ENCODE measurements at places on chromosomes 1 and 21.

GRCh38 chr1:161092621-161093028 is 3.3 kb upstream of the NECTIN4 start:
- no peak for ATAC-seq
- no peaks in the 10 kb centered on the region for H3K36me3 ChIP-seq
- H3K4me3 ChIP-seq = no peak overlapping the region
- H3K4me1 ChIP-seq = peaks cover 8% of the 10 kb centered on the region
- no peak overlapping the region for H3K27ac ChIP-seq

DNA sequence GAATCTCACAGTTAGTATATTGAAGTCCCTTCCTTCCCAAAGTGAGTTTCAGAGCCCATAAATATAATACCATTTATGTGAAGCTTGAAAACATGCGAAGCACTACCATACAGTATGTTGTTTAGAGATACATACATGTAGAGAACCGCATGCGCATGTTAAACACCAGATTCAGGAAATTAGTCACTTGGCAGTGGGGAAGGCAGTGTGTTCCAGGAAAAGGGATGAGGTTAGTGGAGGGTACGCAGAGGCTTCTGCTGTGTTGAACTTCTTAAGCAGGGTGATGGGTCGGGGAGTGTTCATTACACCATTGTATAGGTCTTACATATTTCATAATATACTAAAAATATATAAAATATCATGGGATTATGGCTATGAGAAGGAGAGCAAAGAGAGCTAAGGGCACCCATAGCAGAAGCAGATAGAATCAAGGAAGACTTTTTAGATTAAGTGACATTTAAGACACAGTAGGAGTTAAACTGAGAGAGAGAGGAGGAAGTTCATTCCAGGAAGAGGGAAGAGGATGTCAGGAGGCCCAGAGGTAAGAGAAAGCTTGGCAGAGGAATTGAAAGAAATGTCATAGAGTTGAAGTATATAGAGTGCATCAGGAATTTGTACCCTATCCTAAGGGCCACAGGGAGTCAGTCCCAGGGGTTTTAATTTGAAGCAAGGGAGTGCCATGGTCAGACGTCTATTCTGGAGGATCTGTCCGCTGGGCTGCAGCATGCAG is 43.5 kb upstream of the SARS1 start:
- no peaks in the 10 kb centered on the region for H3K27me3 ChIP-seq
- no peaks in the 10 kb centered on the region for H3K36me3 ChIP-seq
- ATAC-seq = no peak
- H3K27ac ChIP-seq = no peak overlapping the region
- no peak overlapping the region for H3K4me3 ChIP-seq

DNA sequence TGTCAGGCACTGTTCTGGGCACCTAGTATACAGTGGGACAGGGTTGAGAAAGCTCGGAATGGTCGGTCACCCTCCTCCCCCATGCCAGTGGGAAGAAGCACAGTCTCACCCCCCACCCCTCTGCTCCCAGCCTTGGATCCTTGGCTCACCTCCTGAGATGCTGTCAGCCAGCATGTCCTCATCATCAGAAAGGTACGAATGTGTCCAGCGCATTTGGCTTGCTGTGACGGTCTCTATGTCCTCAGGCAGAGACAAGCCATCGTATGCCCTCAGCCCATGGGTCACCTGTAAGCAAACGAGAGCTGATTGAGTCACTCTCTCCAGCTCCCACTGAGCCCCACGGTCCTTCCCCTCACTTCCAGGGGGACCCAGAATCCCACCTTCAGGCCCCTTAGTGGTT is 41.1 kb downstream of the HSPG2 start:
- no peaks in the 10 kb centered on the region for H3K27me3 ChIP-seq
- peaks cover 63% of the 10 kb centered on the region for H3K36me3 ChIP-seq

DNA sequence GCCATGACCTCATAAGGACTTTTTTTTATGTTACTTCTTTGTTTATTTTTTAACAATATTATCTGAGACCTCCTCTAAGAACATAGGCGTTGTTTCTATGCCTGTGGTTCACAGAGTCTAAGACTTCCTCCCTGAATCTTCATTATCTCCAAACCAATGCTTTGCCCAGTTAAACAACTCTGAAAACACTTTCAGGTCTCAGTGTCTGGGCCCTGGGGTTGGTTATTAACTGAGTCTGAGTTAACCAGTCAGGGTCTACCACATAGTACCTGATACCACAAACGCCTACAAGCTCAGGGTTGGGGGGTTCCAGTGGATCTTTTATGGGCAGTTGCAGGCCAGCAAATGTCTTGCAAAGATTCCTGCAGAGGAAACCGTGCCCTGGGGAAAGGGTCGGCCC is 138.2 kb downstream of the AJAP1 start:
- H3K4me3 ChIP-seq = no peak overlapping the region
- H3K27me3 ChIP-seq = peaks cover 12% of the 10 kb centered on the region
- no peak for ATAC-seq
- no peak overlapping the region for H3K27ac ChIP-seq
- H3K36me3 ChIP-seq = no peaks in the 10 kb centered on the region
- no peaks in the 10 kb centered on the region for H3K4me1 ChIP-seq

- no peak for ATAC-seq
- H3K36me3 ChIP-seq = no peaks in the 10 kb centered on the region
- no peaks in the 10 kb centered on the region for H3K4me1 ChIP-seq
- no peaks in the 10 kb centered on the region for H3K27me3 ChIP-seq
- H3K27ac ChIP-seq = no peak overlapping the region
Measured at GRCh38 chr1:69294171-69294570, 273.6 kb upstream of the LRRC7 start.
